SJSA1 (cell line): ENCODE measurements at places on chromosomes 6 and 20. TPM values are rescaled to one million over a fixed set of nuclear protein-coding genes. Genes with fewer than 3 reads are reported as not detected.

CLIC5 gene
- 0.22 and 1.2 TPM in 2 replicates for total RNA-seq

AKAP7 gene
- 5.6 and 5.9 TPM in 2 replicates for total RNA-seq

RAET1G gene
- total RNA-seq = 0.16 and 0.68 TPM in 2 replicates

C4A gene
- total RNA-seq = 0.47 and 1.4 TPM in 2 replicates

TSHZ2 gene
- not detected in 2 replicates for total RNA-seq

DOK5 gene
- 0.63 and 4.0 TPM in 2 replicates for total RNA-seq
